Activated T-cell treated with anti-CD3 and anti-CD28 coated beads, Interleukin-2, amount 50 U/mL, for 72 hours (primary cell): ENCODE measurements at places on chromosomes 2 and 18. TPM values are rescaled to one million over a fixed set of nuclear protein-coding genes. Genes with fewer than 3 reads are reported as not detected.
A peak's percentile ranks its signal among the peaks of the same experiment; 100 is the strongest.

RPL31 gene
- 1,395 TPM for total RNA-seq

- no peaks in the 10 kb centered on the region for H3K4me1 ChIP-seq
- H3K27me3 ChIP-seq, result peaks cover 26% of the 10 kb centered on the region
- H3K36me3 ChIP-seq, result no peaks in the 10 kb centered on the region
- H3K4me3 ChIP-seq, result no peak overlapping the region
Observed at GRCh38 chr2:206212673-206213513, 53.2 kb downstream of the EEF1B2 start.

GRCh38 chr2:71275939-71276310, 49.0 kb upstream of the PAIP2B start:
- H3K36me3 ChIP-seq, result peaks cover 6% of the 10 kb centered on the region
- H3K4me1 ChIP-seq, result peaks cover 18% of the 10 kb centered on the region
- DNase-seq, result no peak
- peaks cover 78% of the 10 kb centered on the region for H3K27me3 ChIP-seq

GRCh38 chr18:41353777-41354528, 601.1 kb upstream of the PIK3C3 start:
- H3K27me3 ChIP-seq, result no peaks in the 10 kb centered on the region
- H3K4me1 ChIP-seq, result no peaks in the 10 kb centered on the region
- no peak overlapping the region for H3K27ac ChIP-seq
- H3K36me3 ChIP-seq, result no peaks in the 10 kb centered on the region

UGT1A3 gene
- not detected for total RNA-seq

SERPINB13 gene
- not detected for total RNA-seq

DNA sequence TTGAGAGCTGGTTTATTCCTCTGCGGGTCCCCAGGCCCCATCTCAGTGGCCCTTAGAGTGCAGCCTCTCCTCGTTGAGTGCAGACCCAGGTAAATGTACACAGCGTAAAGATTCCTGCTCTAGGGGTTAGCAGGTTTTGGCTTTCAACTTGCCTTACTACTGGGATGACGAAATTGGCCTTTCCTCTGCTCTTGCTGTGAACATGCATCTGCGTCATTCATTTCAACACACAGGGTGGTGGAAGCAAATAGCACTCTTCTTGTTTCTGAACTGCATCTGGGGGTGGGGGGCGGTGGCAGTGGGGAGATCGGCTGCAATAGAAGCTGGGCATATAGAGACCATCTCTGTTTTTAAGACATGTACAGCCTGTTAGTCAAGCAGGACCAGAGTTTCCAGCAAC, 16.5 kb upstream of the SLC16A14 start:
- no peaks in the 10 kb centered on the region for H3K36me3 ChIP-seq
- H3K27me3 ChIP-seq, result no peaks in the 10 kb centered on the region
- no peaks in the 10 kb centered on the region for H3K4me1 ChIP-seq
- no peak overlapping the region for H3K27ac ChIP-seq
- no peak for DNase-seq

GRCh38 chr2:174784909-174785308, 20.6 kb upstream of the CHRNA1 start:
- no peak overlapping the region for H3K4me3 ChIP-seq
- DNase-seq, result no peak
- no peak overlapping the region for H3K27ac ChIP-seq
- peaks cover 34% of the 10 kb centered on the region for H3K4me1 ChIP-seq
- no peaks in the 10 kb centered on the region for H3K27me3 ChIP-seq

TPGS2 gene
- total RNA-seq, result 58.8 TPM

CLIP4 gene
- total RNA-seq, result 25.2 TPM

MOB1A gene
- 121 TPM for total RNA-seq

DNA sequence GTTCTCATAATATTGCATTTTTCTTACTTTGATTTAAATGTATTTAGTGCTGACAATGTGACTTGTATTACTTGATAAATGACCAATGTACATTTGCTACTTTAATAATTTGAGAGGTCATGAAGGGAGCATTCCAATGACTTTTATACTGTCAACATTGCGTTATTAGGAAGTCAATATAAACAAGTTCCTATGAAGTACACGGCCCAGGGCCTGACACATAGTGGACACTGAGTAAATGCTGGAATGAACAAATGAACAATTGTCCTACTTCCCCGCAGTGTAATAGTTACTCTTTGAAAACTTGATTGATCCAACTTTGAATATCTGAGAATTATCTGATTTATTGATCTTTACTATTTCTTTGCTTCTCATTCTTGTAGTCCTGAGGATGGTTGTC, 47.3 kb downstream of the PKP4 start:
- DNase-seq, result no peak
- no peak overlapping the region for H3K27ac ChIP-seq
- H3K4me3 ChIP-seq, result no peak overlapping the region
- H3K27me3 ChIP-seq, result no peaks in the 10 kb centered on the region
- H3K36me3 ChIP-seq, result peaks cover 2% of the 10 kb centered on the region
- H3K4me1 ChIP-seq, result peaks cover 33% of the 10 kb centered on the region

GRCh38 chr18:11388755-11389680, 220.4 kb upstream of the SLC35G4 start:
- H3K36me3 ChIP-seq, result no peaks in the 10 kb centered on the region
- no peak overlapping the region for H3K4me3 ChIP-seq
- H3K4me1 ChIP-seq, result no peaks in the 10 kb centered on the region
- no peaks in the 10 kb centered on the region for H3K27me3 ChIP-seq
- H3K27ac ChIP-seq, result no peak overlapping the region
- no peak for DNase-seq

- no peaks in the 10 kb centered on the region for H3K36me3 ChIP-seq
- H3K27ac ChIP-seq, result no peak overlapping the region
- H3K4me1 ChIP-seq, result no peaks in the 10 kb centered on the region
- no peak overlapping the region for H3K4me3 ChIP-seq
- H3K27me3 ChIP-seq, result peaks cover 6% of the 10 kb centered on the region
- DNase-seq, result no peak
Observed at GRCh38 chr2:128439791-128440665, 121.4 kb upstream of the HS6ST1 start.

APLF gene
- total RNA-seq, result 5.5 TPM

DNA sequence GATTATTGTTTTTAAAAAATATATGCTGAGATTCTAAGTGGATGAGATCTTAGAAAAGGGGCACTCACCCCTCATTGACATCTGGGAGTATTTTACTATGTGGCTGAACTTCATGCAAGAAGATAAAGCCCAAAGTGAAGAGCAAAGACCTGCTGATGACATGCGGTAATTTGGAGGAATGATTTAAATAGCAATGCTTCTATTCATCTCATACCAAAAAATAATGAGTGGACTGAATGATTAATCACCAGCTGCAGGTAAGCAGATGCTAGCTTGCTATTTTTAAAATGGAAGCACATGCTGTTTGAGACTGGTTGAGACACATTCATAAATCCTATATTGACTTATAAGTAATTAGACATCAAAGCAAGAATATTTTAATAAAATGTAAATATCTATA, 12.7 kb upstream of the CDK15 start:
- DNase-seq, result no peak
- no peaks in the 10 kb centered on the region for H3K4me1 ChIP-seq
- H3K27me3 ChIP-seq, result peaks cover 6% of the 10 kb centered on the region
- H3K36me3 ChIP-seq, result no peaks in the 10 kb centered on the region
- H3K4me3 ChIP-seq, result no peak overlapping the region

GRCh38 chr18:51020536-51020935, 9.5 kb upstream of the SMAD4 start:
- H3K4me1 ChIP-seq, result peaks cover 4% of the 10 kb centered on the region
- no peak overlapping the region for H3K27ac ChIP-seq
- no peaks in the 10 kb centered on the region for H3K27me3 ChIP-seq
- H3K4me3 ChIP-seq, result no peak overlapping the region
- no peak for DNase-seq
- peaks cover 5% of the 10 kb centered on the region for H3K36me3 ChIP-seq

DNA sequence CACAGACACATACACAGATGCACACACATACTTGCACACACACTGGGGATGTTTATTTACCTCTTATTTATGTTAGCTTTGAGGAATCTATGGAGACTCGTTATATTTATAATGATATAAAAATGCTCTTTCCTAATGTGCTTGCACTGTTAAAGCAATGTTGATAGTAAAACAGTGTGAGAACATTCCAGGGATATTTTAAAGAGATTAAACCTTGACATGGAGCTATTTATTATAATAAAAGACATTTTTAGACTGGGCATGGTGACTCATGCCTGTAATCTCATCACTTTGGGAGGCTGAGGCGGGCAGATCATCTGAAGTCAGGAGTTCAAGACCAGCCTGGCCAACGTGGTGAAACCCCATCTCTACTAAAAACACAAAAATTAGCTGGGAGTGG, 557.3 kb upstream of the ZNF804A start:
- no peak for DNase-seq
- H3K4me1 ChIP-seq, result no peaks in the 10 kb centered on the region

DNA sequence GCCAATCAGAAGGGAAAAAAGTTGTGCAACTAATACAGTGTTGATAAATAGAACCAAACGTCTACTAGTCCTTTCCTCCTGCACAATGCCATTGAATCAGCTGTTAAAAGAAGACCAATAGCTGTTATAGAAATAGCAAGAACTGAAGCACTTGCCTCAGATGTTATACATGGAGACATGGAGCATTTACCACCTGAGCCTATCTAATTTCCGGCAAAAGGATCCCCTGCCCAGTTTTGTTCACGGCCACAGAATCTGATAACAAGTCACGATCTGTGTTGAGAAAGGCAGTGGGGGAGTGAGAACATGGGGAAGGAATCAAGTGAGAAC, 285.4 kb downstream of the ZEB2 start:
- peak overlapping the region; percentile 88 for H3K4me3 ChIP-seq
- DNase-seq, result no peak
- peaks cover 8% of the 10 kb centered on the region for H3K36me3 ChIP-seq
- peak overlapping the region; percentile 96 for H3K27ac ChIP-seq
- peaks cover 77% of the 10 kb centered on the region for H3K4me1 ChIP-seq

DNA sequence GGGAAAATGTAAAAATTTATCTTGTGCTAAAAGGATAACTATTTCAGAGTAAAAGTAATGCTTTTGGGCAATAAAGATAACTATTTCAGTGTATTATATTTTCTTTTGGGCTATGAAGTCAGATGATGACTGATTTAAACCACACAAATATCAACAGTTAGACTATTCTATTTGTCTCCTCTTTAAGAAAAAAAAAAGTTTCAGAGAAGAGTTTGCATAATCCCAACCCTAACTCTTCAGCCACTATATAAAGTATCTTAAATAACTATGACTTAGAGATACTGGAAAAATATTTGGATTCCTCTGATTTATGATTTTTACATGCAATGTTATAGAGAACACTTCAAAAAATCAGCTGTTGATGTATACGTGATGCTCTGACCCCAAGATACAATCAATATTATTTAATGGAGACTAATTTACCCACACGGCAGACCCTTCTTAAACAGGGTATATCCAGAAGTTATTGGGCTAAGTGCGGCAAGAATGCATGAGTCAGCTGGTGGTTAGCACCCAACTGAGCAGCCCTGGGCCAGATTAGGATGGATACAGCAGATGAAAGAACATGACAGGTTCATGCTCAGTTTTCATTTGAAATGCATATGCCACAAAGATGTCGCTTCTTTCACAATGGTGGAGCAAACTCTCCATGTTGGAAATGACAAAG, 279.0 kb downstream of the AFF3 start:
- peaks cover 16% of the 10 kb centered on the region for H3K4me1 ChIP-seq
- H3K27me3 ChIP-seq, result no peaks in the 10 kb centered on the region
- no peak overlapping the region for H3K4me3 ChIP-seq
- no peaks in the 10 kb centered on the region for H3K36me3 ChIP-seq
- no peak for DNase-seq

DNA sequence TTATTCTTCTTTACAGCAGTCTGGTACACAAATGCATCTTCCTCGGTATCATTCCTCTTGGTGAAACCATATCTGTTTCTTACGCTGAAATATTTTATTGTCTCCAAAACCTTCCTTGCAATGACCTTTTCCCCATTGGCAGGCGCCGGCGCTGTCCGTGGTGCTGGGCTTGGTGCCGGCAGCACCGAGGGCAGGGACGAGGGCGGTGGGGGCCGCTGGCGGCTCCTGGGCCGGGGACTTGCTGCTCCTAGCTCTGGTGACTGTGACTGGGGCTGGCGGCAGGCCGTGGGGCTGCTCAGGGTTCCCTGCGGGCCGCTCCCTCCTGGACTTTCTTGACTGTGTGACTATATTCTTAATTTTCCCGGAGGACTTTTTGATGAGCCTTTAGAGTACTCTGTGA, 72.5 kb downstream of the GPR39 start:
- H3K4me3 ChIP-seq, result no peak overlapping the region
- H3K4me1 ChIP-seq, result no peaks in the 10 kb centered on the region

C2orf80 gene
- not detected for total RNA-seq

STPG4 gene
- total RNA-seq, result not detected

ICOS gene
- 145 TPM for total RNA-seq

- no peaks in the 10 kb centered on the region for H3K27me3 ChIP-seq
- H3K27ac ChIP-seq, result no peak overlapping the region
- H3K36me3 ChIP-seq, result no peaks in the 10 kb centered on the region
- H3K4me3 ChIP-seq, result no peak overlapping the region
- no peaks in the 10 kb centered on the region for H3K4me1 ChIP-seq
Observed at GRCh38 chr2:194819367-194819766, 837.7 kb upstream of the SLC39A10 start.

DNA sequence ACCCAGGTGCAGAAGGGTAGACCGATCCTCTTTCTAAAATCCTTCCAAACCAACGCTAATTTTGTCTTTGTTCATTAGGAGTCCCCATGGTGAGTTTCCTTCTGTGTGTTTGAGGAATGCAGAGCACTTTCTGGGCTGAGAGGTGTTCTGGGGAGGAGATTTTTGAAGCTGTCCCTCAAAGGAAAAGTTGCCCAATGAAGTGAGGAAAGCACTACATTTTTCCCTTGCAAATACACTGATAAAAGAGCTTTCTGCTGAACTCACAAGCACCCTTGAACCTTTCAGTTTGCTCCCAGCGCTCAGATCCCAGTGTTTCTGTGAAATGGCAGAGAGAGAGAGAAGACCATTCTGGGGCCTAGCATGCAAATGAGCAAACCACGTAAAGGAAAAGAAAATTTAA, 299.6 kb upstream of the FANCL start:
- no peaks in the 10 kb centered on the region for H3K36me3 ChIP-seq
- no peak overlapping the region for H3K4me3 ChIP-seq
- no peak for DNase-seq
- no peak overlapping the region for H3K27ac ChIP-seq
- H3K4me1 ChIP-seq, result no peaks in the 10 kb centered on the region
- no peaks in the 10 kb centered on the region for H3K27me3 ChIP-seq
